Skin of body (tissue), 3 donors: ENCODE measurements at places on chromosomes 2 and 18. TPM values are rescaled to one million over a fixed set of nuclear protein-coding genes. Genes with fewer than 3 reads are reported as not detected.

- no peak for DNase-seq
Observed at GRCh38 chr18:74141667-74142066, 6.0 kb downstream of the FBXO15 start.

DNA sequence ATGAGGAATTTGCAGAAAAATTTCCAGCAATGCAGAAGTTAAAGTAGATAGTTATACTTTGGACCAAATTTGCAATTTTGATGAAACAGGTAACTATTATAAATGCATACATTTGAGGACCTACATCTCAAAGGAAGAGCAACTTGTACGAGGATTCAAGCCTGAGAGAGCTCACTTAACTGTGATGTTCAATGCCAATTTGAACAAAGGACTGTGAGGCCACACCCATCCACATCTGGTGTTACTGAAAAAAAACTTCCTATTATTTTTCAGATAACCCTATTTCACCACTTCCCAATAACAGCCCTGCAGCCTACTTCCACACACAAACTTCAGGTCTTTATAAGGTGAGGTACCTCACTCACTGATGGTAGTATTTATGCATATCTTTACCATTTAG, 203.5 kb upstream of the NABP1 start:
- peak; percentile 21 for DNase-seq

DNA sequence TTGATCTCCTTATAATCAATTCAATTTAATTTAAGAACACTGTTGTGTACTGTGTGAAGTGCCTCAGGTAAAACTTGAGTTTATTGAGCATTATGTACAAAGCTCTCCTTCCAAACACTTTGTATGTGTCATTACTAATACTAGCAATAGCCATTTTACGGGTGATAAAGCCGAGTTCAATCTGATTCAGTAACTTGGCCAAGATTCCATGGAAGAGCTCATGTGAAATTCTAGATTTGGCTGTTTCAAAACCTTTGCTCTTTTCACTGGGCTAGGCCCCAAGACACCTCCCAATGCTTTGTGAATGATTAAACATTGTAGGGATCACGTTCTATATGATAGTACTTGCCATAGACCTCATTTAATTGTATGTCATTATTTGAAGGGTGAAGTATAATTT, 8.9 kb upstream of the NFE2L2 start:
- no peak for DNase-seq

DNA sequence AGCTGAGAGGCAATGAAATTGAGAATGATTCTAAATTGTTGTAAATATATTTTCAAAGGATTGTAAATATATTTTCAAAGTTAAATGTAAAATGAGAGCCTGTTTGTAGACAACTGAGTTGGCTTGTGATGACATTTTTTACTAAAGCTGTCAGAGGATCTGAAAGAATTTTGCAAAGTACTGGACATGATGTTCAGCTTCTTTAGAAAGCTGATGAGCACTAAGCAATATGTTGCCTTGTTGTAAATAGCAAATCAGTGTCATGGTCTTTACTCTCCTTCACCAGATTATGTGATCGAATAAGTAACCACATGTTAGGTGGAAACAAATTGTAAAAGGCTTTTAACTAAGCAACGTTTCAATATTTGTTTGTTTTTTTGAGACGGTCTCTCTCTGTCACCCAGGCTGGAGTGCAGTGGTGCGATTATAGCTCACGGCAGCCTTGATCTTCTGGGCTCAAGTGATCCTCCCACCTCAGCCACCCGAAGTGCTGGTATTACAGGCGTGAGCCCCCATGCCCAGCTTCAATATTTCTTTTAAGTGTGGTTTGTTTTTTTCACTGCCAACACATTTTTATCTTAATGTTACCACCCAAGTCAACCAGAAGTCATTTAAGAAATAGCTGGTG, 44.0 kb downstream of the E2F6 start:
- no peak for DNase-seq

- DNase-seq = no peak
Observed at GRCh38 chr2:36697424-36698066, 1.0 kb downstream of the VIT start.

- no peak for DNase-seq
Observed at GRCh38 chr18:12658426-12659138, 675 bp upstream of the SPIRE1 start.

- DNase-seq = no peak
Observed at GRCh38 chr2:238433300-238433915, 6.7 kb downstream of the ASB1 start.

DNA sequence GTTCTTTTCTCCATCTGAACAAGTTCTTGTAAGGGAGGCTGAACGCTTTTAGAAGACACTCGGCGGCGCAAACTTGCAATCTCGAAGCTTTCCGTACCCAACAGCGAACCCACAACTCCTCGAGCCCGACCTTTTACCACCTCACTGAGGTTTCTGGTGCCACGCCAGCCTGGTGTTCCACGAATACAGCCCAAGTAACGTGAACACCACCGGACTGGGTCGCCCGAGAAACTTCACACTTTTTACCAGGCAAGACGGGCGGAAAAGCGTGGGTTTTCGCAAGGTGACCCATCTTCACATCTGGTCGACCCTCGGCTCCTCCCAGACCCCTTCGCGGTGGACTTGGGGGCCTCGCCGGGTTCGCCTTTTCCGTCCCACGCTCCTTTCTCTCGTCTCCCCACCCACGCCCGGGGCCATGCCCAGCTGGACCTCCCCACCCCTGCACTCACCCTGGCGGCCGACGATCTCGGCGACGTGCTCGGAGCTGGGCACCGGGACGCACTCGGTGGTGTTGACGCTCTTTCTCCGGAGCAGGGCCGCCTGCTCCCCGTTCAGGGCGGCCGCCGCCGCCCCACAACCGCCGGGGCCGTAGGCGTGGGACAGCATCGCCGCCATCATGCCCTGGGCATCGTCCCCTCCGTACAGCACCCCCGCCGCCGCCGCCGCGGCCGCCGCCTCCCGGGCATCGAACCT, 1.2 kb downstream of the MEX3C start:
- DNase-seq = no peak

DNA sequence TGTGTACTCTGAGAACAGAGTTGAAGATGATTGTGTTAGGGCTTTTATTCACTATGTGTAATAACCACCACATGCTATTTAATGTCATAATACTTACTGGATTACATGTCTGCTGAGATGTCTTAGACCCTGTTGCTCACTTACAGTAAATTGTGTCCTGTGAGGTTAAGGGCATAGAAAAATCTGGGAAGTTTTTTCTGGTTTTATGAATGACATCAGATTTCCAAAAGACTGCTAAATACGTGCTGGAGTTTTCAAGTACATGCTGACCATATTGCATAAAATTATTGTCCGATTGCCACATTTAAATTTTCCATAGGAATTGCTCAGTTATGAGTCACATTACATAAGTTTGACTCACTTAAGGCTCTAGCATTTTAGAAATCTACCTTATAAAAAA, 96.7 kb upstream of the COL5A2 start:
- peak; percentile 94 for DNase-seq

DNA sequence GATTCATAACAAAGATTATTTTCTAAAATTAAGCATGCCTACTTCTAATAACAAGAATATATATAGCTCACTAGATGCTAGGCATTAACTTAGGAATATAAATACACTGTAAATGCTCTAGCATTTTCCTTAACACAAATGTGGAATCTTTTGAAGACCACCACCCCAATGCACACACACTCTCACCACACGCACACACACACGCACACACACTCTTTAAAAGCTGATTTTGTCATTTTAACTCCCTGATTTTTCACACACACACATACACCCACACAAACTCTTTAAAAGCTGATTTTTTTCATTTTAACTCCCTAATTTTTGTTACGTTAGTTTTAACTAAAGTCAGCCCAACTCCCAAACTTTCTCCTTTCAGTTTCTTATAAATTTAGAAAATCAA, 3.0 kb downstream of the COL5A2 start:
- no peak for DNase-seq

DNA sequence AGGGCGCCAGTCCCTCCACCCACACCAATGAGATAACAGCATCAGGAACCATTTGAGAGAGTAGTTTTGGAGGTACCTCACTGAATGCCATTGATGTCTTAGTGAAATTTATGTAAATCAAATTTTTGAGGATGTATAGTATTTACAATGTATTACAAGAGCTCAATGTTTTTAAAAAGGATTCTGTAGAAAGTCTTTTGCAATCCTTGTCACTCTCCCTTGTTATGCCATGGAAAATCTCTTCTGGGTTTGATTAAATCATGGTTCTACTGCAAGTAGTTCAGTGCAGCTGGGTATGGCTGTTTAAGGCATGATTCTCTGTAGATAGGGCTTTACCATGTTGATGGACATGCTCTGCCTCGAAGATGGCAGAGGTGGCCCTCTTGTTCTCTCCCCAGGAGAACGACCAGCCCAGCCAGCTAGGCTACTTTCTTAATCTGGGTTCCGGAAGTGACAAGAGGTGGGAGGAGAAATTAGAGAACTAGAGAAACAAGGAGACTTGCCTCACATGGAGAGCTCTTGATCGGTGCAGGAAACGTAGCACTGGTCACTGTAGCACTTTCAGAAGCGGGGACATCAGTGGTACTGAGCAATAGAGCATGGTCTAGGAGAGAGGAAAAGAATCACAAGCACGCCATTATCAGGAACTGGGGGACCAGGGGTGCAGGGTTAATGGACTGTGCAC, 202.7 kb downstream of the CLIP4 start:
- DNase-seq = no peak

DNA sequence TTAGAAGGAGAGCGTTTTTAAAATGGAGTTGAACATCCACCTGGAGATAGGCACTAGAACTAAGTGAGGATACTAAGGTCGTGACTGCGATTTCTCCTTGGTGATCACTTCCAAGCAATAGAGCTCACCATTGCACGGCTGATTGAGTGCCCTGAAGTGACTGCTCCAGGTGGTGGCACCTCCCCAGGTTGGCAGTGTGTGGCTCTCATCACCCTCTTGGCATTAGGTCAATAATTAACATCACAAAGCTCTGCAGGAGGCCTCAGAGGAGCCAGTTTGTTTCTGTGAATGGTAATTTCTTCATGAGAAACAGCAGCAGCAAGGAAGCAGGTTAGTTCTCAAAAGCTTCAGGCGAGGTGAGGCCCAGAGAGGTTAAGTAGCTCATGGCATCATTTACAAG, 259.6 kb downstream of the CLIP4 start:
- DNase-seq = no peak

DNA sequence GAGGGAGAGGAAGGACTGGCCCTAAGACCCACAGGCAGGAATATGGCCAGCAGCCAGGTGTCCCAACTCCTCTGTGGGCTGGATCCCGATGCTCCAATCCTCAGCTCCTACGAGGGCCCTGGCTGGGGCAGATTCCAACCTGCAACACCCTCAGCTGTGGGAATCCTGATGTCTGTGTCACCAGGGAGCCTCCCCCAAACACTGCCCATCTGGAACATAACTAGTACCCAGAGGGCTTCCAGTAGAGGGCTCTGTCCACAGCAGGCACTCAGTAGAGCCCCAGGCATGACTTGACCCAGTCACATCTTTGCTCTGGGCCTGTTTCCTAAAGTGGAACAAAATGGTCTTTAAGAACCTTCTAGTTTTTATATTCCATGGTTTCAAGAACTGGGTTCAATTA, 20.6 kb upstream of the LOXHD1 start:
- DNase-seq = no peak

- DNase-seq = no peak
Observed at GRCh38 chr2:220227266-220227920, 600.0 kb downstream of the SLC4A3 start.

DNA sequence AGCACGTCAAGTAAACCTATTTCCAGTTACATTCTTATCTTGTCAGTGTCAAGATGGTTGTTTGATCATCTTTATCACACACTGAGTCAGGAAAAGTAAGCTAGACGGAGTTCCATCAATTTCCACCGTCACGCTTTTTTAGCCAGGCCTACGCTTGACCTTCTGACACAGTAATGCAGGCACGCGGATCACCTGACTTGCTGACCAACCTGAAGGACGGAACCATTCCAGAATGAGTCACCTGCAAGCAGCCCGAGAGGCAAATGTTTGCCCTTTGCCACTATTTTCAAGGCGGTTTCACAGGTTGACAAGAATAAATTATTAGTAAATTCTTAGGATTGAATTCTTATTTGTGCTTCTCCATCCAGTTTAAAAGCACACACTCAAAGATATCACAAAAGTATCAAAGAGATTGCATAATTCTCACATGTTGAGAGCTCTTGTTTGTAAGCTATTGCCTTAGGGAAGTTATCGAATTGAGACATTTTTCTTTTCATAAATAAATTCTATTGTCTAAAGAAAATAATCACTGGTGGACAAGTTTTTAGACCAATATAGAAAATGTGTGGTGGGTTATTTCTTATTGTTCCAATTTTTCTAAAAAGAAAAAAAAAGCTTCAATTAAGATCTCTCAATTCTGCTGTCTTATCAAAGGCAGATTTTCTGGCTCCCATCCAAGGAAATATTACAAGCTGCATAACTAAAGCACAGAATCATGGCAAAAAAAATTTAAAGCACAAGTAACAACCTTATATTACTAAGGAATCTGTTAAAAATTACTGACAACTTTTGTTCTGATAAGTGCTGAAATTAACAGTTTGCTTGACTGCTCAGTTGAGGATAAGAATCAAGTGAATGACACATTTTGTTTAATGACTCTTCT, 31.9 kb downstream of the UXS1 start:
- DNase-seq = no peak

- peak; percentile 66 for DNase-seq
Observed at GRCh38 chr2:169131587-169132512, 62.5 kb downstream of the DHRS9 start.

Gene RESP18
- not detected for total RNA-seq

Gene RNF125
- 8.6 TPM for total RNA-seq

Gene PMAIP1
- 12.9 TPM for total RNA-seq

Gene POTEI
- total RNA-seq = 0.10 TPM

Gene CTLA4
- 0.20 TPM for total RNA-seq
